Esophagus squamous epithelium (tissue), 5 donors: ENCODE measurements at places on chromosomes 1 and 21. TPM values are rescaled to one million over a fixed set of nuclear protein-coding genes. Genes with fewer than 3 reads are reported as not detected.

Gene LRRC8C
- 1.4 TPM for total RNA-seq

Gene F11R
- 84.9 TPM for total RNA-seq

Gene OR2L8
- total RNA-seq: not detected

Gene LRRC53
- not detected for total RNA-seq

DNA sequence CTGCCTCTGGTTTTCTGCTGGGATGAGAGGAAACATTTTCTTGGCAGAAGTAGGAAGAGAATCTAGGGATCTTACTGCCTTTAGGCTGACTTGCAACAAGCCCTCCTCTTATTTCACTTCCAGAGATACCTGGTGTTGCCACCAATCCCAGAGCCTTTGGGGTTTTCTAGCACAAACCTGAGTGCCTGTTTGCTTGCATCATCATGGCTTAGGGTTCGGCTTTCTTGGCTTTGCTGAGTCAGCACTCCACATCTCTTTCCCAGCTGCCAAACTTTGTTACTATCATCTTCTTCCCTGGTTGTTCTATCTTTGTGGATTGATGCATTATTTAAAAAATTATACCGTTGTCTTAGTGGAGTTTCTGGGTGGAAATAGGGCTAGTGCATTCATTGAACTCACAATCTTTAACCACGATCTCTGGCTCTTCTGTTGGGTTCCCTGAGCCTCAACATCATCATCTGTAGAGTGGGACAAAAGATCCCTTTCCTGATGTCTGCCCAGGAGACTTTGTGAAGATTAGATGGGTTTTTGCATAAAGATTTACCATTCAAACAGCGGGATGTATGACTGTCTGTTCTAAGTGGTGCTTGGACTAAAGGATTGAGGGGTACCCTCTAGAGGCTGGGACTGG is 76.6 kb upstream of the SELENON start:
- DNase-seq: no peak

DNA sequence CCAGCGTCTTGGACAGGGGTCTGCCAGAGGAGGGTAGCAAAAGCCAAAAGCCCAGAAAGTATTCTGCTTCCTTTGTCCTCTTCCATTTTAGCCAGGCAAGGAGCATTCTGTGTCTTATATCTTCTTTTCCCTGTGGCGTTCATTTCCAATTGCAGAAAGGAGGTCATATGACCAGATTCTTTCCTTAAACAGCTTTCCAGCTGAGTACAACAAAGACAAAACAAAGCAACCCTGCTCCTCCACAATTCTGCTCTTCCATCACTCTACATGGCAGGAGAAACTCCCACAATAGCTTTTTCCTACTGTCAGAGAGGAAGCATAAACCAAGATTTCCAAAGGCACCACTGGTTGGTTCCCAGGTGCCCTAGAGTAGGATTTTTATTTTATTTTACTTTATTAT is 19.7 kb downstream of the ENSA start:
- DNase-seq: no peak

GRCh38 chr1:8649027-8649426 is 168.4 kb downstream of the RERE start:
- no peak for DNase-seq

- DNase-seq: no peak
Measured at GRCh38 chr1:4224684-4225467, 324.8 kb upstream of the C1orf174 start.

GRCh38 chr1:27804791-27805190 is 25.8 kb upstream of the PPP1R8 start:
- no peak for DNase-seq

- no peak for DNase-seq
Measured at GRCh38 chr1:175404177-175404576, 211.6 kb upstream of the KIAA0040 start.

DNA sequence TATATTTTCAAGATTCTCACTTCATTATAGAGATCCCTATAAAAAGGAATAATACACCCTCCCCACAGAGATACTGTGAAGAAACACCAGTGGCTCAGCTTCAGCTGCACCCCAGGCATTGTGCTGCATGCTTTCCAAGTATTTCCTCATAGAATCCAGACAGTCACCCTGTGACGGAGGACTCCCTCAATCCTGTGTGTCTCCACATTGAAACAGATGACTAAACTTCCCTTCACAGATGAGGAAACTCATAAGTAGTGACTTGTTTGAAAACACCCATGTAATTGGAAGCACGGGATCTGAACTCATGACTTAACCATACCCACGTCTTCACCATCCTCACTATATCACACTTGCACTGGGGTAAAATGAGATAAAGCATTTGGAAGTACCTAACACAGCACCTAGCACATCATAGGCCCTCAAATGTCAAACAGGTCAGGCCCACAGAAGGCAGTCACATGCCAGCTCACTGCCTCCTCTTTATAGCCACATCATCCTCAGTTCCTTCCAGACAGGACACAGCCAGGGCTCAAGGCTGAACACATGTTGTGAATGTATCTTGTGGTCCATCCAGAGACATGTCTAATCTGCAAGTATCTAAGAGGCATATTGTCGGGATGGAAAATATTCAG is 55.2 kb downstream of the GPR161 start:
- DNase-seq: no peak

DNA sequence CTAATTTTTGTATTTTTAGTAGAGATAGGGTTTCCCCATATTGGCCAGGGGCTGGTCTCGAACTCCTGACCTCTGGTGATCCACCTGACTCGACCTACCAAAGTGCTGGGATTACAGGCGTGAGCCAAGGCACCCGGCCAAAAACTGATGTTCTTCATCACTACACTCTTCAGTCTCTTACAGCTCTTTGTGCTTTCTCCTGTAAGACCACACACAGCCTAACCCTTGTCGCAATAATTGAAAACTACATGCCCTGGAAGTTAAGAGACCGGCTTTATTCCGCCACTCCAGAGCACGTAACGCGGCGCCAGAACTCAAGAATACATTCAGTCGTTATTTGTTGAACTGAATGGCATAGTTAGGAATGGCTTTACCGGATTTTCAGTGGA is 552 bp downstream of the GPATCH4 start:
- DNase-seq: no peak
